ENCODE measurements at places on chromosomes 16 and 17. TPM values are rescaled to one million over a fixed set of nuclear protein-coding genes. Genes with fewer than 3 reads are reported as not detected.

Gene CD300LG
- total RNA-seq: not detected

Gene SLC12A3
- total RNA-seq: not detected

Gene RRAD
- total RNA-seq: 23.2 TPM

Gene MYH3
- 0.12 TPM for total RNA-seq

Gene SLFN14
- total RNA-seq: not detected

Gene NPIPB9
- 2.7 TPM for total RNA-seq

Gene SDK2
- 1.5 TPM for total RNA-seq

Gene DRC3
- 1.6 TPM for total RNA-seq

Gene LRRC46
- not detected for total RNA-seq

Gene HEATR9
- total RNA-seq: not detected

Gene CCL7
- not detected for total RNA-seq

Measured in hair follicle dermal papilla cell (primary cell).